ENCODE measurements at places on chromosomes 4 and X.

DNA sequence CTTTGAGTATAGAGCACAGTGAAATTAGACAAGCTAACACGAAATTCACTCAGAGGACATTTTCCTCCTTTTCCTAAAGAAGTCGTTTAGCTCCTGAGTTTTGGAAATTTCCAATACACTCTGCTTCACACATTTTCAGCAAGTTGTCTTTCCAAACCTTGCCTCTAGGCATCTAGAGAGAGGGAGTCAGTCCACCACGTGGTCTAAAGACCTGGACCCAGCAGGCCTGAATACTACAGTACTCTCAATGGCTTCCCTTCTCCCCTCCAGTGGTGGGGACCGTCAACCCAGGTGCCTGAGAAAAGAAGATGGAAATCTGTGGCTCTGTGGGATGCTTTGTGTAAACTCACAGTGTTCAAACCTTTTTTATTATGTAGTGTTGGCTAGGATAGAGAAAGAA lies 13.9 kb upstream of the SCML2 start:
- no peak for DNase-seq

- no peak for DNase-seq
Measured at GRCh38 chr4:79561751-79562150, 153.7 kb upstream of the GK2 start.

GRCh38 chr4:137514406-137515111 lies 17.7 kb downstream of the PCDH18 start:
- DNase-seq = no peak

DNA sequence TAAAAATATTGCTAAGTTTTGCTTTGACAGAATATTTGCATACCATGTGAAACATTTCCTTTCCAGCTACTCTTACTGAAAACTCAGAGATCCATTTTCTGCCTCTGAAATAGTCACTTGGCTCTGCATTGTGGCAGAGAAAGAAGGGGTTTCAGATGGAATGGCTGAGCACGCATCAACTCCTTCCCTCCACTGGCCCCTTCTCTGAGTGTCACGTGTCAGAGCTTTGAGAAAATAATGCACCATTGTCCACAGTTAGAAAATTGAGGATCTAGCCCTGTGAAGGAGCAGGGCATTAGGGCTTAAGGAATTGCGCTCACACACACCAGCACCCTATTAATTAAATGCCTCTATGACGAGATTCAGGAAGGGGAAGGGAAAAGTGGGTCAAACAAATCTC lies 78.8 kb upstream of the FAT4 start:
- DNase-seq = no peak

DNA sequence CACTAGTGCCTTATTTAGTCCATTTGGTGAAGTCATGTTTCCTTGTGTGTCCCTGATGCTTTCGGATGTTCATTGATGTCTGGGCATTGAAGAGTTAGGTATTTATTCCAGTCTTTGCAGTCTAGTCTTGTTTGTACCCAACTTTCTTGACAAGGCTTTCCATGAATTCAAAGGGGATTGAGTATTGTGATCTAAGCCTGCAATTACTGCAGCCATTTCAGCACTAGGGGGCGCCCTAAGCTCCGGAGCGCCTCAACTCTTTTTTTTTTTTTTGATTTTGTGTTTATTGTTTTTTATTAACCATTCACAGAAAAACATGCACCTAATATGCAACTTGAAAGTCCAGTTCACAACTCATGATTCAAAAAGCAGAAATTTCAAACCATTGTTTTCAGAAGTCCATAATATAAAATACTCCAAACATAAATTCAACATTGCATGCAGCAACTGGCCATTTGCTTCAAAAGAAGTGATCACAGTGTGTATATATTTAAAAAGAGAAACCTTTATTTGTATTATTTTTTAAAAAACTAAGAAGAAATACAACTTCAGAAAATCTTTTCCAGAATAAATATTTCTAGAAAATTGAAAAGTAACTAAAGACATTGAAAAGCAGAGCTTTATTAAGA lies 59.2 kb downstream of the PTPN13 start:
- DNase-seq = no peak

- no peak for DNase-seq
Measured at GRCh38 chr4:149031399-149031798, 589.2 kb upstream of the NR3C2 start.

- no peak for DNase-seq
Measured at GRCh38 chr4:137532869-137533236, 559 bp upstream of the PCDH18 start.

- no peak for DNase-seq
Measured at GRCh38 chr4:113588895-113589668, 172.5 kb downstream of the CAMK2D start.

- no peak for DNase-seq
Measured at GRCh38 chr4:74830928-74831327, 36.6 kb upstream of the BTC start.

GRCh38 chrX:121831601-121832000 lies 784.2 kb downstream of the GLUD2 start:
- no peak for DNase-seq

GRCh38 chrX:21678048-21678612 lies 20.0 kb upstream of the KLHL34 start:
- DNase-seq = no peak

- no peak for DNase-seq
Measured at GRCh38 chr4:185708348-185708747, 103.6 kb downstream of the SORBS2 start.

GRCh38 chrX:139898334-139898733 lies 34.5 kb downstream of the ATP11C start:
- DNase-seq = no peak

- no peak for DNase-seq
Measured at GRCh38 chr4:84491481-84491880, 7.6 kb downstream of the NKX6-1 start.

GRCh38 chr4:165711436-165711835 lies 161.6 kb upstream of the TLL1 start:
- no peak for DNase-seq

- DNase-seq = no peak
Measured at GRCh38 chr4:125590158-125590557, 275.4 kb downstream of the FAT4 start.

- DNase-seq = no peak
Measured at GRCh38 chrX:10032147-10032546, 65.0 kb downstream of the CLDN34 start.

- no peak for DNase-seq
Measured at GRCh38 chr4:121009578-121010478, 62.5 kb downstream of the NDNF start.

GRCh38 chr4:55604996-55605395 lies 13.0 kb upstream of the PDCL2 start:
- DNase-seq = no peak

GRCh38 chr4:7235030-7235380 lies 42.7 kb downstream of the SORCS2 start:
- no peak for DNase-seq

GRCh38 chr4:83240379-83240875 lies 44.2 kb downstream of the COQ2 start:
- DNase-seq = no peak

Data from immature natural killer cell (primary cell).